Smooth muscle cell of trachea (primary cell): ENCODE measurements at places on chromosomes 4 and X. TPM values are rescaled to one million over a fixed set of nuclear protein-coding genes. Genes with fewer than 3 reads are reported as not detected.

RPS3A gene
- total RNA-seq: 1,894 and 2,829 TPM in 2 replicates

AMTN gene
- not detected in 2 replicates for total RNA-seq

BRS3 gene
- not detected in 2 replicates for total RNA-seq

TRIM2 gene
- 90.9 and 127 TPM in 2 replicates for total RNA-seq

TMEM31 gene
- 0.17 TPM in 1 of 2 replicates, not detected in the other for total RNA-seq

PROM1 gene
- total RNA-seq: not detected in 2 replicates

GABRA4 gene
- not detected in 2 replicates for total RNA-seq

CTBP1 gene
- 326 and 458 TPM in 2 replicates for total RNA-seq

KLF8 gene
- total RNA-seq: 2.8 and 3.6 TPM in 2 replicates
